ENCODE measurements at places on chromosomes 3 and 15.

DNA sequence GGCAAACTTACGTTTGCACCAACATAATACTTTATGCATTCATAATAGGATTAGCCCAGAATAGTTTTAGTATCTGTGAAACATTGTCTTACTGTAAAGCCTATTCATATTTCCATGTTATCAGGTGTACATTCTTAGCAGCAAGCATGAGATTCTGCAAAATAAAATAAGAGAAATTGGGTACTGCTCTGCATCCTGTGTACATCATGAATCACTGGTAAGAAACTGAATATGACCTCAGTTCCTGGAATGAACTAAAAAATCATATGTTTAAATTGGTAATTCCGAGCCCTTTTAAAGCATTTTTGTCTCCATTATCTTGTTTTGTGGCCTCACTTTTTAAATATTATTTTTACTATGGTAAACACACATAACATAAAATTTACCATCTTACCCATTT is 605.1 kb downstream of the ROBO1 start:
- DNase-seq: no peak

DNA sequence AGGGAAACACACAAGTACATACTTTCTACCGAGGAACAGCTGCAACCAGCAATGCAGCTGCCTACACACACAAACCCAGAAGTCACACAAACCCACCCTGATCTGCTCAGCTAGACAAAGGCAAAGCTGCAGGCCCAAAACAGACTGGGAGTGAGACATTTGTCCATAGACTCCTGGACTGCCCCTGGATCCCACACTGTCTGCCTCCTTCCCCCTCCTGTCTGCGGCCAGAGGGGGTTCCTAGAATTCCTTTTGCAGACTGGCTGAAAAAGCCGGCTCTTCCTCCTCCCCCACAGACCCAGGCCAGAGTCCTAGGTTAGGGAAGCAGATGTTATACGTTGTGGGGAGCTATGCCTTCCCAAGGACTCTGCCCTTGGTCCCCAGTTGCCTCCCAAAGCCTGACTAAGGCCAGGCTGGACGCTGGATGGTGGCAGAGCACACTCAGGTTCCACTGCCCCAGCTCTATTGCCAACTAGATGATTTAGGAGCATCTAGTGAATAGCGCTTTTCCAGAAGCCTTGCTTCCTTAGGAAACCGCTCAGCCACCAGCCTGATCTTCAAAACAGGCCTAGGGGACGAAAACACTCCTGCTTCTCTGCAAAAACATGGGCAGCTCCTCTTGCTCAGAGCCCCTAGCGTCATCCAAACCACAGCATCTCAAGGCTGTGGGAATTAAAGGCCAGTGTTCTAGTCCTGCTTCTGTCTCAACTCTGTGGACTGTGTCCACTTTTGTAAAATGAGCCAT is 37.4 kb upstream of the CILP start:
- DNase-seq: no peak

DNA sequence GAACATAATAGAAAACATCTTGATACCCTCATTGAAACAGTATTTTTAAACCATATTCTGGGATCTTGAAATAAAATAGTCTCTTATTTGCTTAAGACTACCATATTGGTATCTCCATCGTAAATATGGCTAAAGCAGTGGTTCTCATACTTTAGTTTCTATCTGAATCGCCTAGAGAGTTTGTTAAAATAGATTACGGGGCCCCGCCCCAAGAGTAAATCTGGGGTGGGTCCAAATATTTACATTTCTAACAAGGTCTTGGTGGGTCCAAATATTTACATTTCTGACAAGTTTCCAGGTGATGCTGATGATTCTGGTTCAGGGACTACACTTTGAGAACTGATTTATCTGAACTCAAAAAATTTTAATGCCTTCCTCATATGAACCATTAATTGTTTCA is 45.3 kb downstream of the TSC22D2 start:
- no peak for DNase-seq

GRCh38 chr15:42461261-42461660 is 29.7 kb downstream of the ZNF106 start:
- DNase-seq: no peak

DNA sequence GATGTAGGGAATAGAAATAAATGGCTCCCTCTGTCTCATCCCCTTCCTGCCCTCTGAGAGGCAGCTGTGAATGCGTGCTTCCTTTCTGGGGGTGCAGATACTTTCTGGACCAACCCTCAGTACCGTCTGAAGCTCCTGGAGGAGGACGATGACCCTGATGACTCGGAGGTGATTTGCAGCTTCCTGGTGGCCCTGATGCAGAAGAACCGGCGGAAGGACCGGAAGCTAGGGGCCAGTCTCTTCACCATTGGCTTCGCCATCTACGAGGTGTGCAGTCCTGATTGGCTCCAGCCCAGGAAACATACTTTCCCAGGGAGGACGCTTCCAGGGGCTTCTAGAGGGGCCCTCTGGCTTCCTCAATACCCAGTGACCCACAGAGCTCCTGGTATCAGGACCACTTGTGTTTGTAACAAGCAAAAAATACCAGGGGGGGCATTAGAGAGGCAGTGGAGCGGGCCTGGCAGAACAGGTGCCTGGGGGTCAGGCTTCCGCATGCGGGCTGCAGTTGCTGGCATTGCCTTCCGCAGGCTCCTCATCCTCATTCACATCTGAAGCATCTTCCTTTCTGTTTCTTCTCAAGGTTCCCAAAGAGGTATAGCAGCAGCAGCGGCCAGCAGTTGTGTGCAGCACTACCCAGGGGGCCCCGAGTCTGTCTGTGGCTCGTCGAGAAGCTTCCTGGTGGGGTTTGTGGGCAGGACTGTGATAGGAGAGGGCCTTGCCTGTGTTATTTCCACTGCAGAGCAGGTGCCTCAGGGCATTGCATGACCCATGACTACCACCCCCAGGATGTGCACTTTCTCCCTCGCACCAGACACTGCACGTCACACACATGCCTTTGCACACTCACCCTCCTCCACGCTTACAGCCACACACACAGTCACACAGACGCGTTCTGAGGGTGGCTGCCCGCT is 42.5 kb downstream of the CAPN3 start:
- no peak for DNase-seq

GRCh38 chr3:106403371-106404145 is 534.7 kb upstream of the CBLB start:
- no peak for DNase-seq

GRCh38 chr3:147415874-147416273 is 6.7 kb downstream of the ZIC1 start:
- no peak for DNase-seq

DNA sequence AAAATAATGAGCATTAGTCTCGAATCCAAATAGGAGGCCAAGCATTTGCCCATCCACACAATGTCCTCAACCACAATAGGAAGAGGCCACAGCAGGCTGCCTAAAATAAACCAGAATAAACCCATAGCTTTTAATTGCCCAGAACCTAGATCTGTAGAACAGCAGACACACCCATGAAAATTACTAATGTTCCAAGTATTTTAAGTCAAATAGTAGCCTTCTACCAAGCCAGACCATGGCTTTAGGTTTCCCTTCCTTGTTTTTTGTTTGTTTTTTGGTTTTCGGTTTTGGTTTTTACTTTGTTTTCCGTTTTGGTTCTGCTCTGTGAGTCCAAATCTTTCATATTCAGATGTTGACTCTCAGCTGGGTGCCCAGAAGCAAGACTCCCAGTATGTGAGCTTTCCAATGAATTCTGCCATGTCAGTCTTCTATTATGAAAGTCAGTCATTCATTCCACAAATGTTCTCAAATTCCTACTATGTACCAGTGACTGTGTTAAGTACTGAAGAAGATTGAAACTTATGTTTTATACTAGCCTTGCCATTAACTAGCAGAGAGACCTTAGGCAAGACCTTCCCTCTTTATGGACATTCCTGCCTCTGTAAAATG is 57.8 kb upstream of the BOC start:
- DNase-seq: no peak

DNA sequence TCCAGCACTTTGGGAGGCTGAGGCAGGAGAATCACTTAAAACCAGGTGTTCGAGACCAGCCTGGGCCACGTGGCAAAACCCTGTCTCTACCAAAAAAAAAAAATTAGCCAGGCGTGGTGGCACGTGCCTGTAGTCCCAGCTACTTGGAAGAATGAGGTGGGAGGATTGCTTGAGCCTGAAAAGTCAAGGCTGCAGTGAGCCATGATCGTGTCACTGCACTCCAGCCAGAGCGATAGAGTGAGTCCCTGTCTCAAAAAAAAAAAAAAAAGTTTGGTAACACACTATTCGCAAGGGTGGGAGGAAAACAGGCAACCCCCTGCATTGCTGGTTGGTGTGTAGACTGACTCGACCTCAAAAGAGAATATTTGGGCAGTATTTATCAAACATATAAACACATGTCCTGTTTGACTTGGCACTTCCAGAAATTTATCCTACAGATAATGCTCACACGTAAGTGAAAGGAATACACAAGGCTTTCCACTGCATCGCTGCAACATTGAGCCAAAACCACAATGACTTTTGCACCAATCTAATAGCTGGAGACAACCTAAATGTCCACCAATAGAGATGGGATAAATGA is 3.1 kb upstream of the ANPEP start:
- no peak for DNase-seq

DNA sequence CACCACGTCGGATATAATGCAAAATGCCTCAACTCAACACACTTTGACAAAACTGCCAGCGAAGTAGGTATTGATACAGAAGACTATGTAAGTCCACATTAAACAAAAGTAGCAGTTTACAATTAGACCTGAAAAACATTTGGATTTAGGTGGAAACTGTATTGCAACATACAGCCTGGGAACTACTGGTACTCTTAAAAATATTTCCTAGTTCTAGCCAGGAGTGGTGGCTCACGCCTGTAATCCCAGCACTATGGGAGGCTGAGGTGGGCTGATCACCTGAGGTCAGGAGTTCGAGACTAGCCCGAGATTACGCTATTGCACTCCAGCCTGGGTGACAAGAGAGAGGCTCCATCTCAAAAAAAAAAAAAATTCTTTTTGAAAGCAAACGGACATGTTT is 246.2 kb downstream of the ZBTB20 start:
- no peak for DNase-seq

GRCh38 chr3:129627350-129628168 is 21.1 kb upstream of the PLXND1 start:
- DNase-seq: peak; percentile 76

DNA sequence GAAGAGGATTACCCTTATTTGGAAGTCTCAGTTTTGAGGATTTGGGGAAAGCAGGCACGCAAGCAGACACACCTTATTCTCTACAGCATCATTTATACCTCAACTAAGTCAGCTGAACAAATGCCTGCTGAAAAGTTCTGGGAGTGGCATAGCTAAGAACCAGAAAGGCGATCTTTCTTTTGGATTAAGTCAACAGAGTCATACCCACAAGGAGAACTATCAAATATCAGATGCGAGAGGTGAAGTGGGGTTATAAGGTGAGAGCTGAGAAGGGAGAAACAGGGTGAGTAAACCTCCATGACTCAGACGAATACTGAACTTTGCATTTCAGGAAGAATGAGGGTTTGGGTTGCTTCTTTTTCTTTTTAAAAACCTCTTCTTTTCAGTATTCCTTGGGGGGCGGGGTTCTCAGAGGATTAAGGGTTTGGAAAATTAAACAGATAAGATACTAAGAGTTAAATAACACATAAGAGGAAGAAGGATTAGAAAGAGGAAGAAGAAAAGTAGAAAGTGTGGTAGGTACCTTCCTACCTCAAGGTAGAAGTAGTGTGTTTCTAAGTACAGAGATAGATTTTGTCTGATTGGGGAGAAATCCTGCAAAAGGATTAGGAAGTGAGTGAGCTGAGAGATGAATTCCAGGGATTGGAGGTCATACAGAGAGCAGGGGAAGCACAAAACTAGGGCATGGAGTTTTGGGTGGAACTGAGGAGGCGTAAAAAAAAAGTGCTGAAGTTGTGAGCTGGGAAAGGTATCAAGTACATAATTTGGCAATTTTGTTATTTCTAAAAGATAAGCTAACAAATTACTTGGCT is 41.3 kb upstream of the ICE2 start:
- no peak for DNase-seq

GRCh38 chr3:136381051-136381450 is 130.9 kb downstream of the PCCB start:
- DNase-seq: no peak

- DNase-seq: peak; percentile 76
Observed at GRCh38 chr3:14413381-14414071, 11.1 kb downstream of the SLC6A6 start.

DNA sequence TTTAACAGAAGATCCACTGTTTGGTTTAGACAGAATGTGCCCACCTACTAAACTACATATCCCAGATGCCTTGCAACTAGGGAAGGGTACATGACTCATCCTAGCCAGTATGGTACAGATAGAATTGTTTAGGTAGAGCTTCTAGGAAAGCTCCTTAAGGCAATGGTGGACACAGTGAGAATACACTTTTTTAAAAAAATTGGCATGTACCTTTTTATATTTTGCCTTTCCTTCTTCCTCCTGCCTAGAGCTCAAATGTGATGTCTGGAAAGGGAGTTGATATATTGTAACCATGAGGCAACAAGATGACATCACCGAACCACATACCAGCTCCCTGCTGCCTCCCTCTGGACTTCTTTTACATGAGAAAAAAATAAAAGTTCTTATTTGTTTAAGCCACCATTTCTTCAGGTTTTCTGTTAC is 14.4 kb upstream of the C3orf80 start:
- peak; percentile 55 for DNase-seq

- DNase-seq: peak; percentile 56
Observed at GRCh38 chr3:51637941-51638471, 33.0 kb upstream of the TEX264 start.

- DNase-seq: no peak
Observed at GRCh38 chr15:68674975-68675374, 96.2 kb downstream of the CORO2B start.

- no peak for DNase-seq
Observed at GRCh38 chr3:167743799-167744198, 8.3 kb downstream of the SERPINI1 start.

- DNase-seq: peak; percentile 31
Observed at GRCh38 chr15:49622561-49622960, 1.7 kb downstream of the DTWD1 start.

DNA sequence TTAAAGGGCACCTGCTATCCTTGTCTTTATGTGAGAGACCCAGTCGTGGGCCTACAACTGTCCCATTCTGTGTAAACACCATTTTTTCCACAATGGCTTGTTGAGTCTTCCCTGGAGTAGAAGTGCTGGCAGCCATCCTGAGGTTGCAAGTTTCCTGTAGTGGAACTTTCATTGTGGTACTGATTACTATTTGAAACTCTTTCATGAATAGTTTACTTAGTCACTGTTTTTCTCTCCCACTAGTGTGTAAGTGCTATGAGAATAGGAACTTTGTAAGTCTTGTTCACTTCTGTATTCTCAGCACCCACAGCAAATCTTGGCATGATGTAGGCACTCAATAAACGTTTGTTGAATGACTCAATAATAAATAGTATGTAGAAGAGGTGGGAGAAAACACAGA is 48.6 kb downstream of the RARB start:
- no peak for DNase-seq

DNA sequence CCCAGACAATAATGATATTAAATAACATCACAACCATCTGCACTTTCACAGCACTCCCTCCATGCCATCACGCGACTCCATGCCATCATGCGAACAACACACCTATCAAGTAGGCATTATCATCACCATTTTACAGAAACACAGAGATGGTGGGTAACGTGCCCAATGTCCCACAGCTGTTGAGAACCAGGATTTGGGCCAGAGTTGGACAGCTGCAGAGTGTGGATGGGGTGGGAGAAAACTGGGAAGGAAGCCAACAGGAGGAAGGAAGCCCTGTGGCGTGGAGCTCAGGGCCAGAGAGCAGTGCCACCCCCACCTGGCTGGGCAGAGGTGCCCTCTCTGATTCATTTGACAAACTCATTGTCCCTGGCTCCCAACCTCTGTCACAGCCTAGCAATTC is 29.0 kb downstream of the RBPMS2 start:
- no peak for DNase-seq

Measured in EL (cell line).